NCI-H510A treated with DMSO at 0.1 percent for 48 hours (cell line): ENCODE measurements at places on chromosomes 3 and 15.

- no peak for DNase-seq
Measured at GRCh38 chr3:188008582-188009213, 145.3 kb upstream of the LPP start.

- DNase-seq: no peak
Measured at GRCh38 chr3:134809427-134810051, 14.5 kb downstream of the EPHB1 start.

DNA sequence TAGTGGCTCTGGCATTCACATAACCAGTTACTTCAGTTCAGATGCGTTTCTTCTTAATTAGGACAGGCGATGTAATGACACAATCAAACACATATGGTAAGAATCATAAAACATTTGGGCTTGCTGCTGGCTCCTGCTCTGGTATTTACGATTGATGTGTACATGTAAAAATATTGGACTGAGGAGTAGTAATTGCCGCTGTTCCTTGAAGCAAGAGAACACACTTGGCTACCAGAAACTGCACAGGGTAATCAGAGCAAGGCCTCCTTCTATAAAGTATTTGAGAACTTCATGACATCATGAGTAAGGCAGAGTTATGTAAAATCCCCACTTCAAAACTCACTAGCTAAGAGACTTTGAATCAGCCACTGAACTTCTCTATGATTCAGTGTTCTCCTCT lies 158.1 kb downstream of the SSR3 start:
- no peak for DNase-seq

- DNase-seq: no peak
Measured at GRCh38 chr3:38154625-38155255, 10.6 kb upstream of the OXSR1 start.

- no peak for DNase-seq
Measured at GRCh38 chr15:101353240-101353639, 58.2 kb upstream of the SNRPA1 start.

DNA sequence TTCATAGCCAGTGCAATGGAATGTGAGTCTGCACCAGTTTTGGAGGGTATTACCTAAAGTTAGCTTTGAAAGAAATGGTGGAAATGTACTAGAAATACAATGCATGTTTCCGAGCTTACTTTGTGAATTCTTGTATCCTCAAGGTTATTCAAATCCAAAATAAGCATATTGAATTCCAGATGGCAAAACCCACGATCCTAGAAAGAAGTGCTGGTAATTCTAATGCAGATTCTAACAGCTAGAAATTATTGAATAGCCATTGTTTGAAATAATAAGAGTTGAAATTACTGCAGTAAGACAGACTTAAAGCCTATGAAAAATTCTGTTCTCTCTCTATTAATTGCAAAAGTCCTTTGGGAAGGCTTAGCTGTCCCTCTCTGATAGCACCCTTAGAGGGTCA lies 258.4 kb downstream of the CHL1 start:
- no peak for DNase-seq

GRCh38 chr3:156795890-156796481 lies 30.2 kb upstream of the LEKR1 start:
- DNase-seq: no peak

DNA sequence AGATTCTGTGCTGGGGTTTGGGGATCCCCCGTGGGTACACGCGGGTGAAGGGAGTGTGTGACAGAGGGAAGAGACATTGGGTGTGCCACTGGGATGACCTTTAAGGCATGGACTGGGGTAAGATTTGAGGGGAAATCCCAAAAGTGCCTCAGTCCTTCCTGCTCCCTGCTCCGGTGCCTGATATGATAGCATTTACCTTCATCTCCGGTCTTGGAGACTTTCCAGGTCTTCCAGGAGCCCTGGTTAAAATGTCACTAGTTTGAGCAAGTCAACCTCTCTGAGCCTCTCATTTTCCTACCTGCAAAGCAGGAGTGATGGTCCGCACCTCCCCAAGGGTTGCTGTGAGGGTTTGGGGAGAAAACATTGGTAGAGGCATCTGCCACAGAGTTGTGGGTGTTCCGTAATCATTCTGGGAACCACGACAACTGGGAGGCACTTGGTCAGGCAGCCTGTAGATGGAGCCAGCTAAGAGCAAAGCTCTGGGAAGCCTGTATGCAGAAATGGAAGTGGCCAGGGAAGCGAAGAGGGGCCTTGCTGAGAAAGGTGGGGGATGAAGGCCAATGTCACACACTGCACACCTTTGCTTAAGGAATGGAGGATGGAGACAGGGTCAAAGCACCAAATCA lies 33.9 kb upstream of the KIF23 start:
- DNase-seq: no peak

DNA sequence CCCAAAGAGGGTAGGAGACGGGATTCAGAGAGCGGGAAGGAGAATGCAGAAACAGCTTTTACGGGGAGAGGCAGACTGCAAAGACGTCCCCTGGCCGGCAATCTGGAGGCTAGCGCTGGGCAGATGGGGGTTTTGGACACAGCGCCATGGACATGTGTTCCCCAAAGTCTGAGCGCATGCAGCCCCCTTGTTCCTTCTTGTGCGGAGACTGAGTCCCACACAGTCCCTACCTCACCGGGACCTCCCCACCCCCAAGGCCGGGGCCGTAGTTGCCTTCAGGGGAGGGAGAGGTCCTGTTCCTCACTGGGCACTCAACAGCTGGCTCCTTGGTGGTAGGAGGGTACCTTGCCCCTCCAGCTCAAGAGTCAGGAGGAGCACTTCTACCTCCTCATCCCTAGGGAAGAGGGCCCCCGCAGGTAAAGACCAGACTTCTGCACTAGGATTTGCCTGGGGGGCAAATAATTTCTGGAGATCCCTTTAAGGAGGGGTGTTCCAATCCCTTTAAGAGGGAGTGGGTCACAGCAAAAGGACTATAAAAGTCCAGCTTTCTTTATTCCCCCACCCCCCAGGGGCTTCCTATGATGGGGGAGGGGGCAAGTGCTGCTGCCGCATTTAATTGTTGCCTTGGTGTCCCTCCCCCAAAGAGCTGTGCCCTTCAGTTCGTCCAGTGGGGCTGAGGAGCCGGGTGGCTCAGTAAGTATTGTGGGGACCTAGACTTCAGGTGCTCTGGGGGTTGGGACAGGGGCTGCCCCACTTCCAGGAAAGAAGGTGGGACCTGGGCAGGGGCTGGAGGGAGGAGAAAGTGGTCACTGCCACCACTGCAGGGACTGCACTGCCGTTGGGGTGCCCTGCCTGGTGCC lies 3.6 kb upstream of the BAHD1 start:
- DNase-seq: no peak

GRCh38 chr3:179236669-179237301 lies 14.1 kb downstream of the KCNMB3 start:
- DNase-seq: no peak

GRCh38 chr15:80482696-80483095 lies 78.5 kb downstream of the ARNT2 start:
- DNase-seq: no peak

GRCh38 chr3:161251716-161252115 lies 30.6 kb downstream of the NMD3 start:
- no peak for DNase-seq

GRCh38 chr15:50884540-50884939 lies 23.9 kb upstream of the AP4E1 start:
- no peak for DNase-seq

DNA sequence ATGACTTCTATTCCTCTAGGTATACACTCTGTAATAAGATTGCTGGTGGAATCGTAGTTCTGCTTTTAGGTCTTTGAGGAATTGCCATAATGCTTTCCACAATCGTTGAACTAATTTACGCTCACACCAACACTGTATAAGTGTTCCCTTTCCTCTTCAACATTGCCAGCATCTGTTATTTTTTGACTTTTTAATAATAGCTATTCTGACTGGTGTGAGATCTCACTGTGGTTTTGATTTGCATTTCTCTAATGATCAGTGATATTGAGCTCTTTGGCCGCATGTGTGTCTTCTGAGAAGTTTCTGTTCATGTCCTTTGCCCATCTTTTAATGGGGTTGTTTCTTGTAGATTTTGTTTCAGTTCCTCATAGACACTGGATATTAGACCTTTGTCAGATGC lies 12.8 kb downstream of the NXPE3 start:
- DNase-seq: no peak

DNA sequence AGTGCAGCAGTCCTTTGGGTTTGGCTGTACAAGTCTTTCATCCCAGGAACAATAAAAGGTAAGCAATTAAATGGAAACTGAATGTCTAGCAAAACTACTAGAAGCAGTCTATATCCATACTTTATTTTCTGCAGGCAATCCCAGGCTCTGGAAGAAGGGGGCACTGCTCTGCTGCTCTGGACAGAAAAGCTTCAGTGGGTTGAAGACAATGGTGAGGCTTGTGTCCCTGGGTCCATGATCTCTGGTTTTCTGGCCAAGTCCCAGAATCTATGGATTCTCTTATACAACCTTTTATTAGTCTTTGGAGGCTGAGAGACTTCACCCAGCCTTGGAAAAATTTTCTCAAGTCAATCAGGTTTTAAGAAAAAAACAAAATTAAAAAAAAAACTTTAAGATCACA lies 35.6 kb downstream of the SCAP start:
- no peak for DNase-seq

- DNase-seq: no peak
Measured at GRCh38 chr15:80944818-80945217, 44.8 kb downstream of the MESD start.

DNA sequence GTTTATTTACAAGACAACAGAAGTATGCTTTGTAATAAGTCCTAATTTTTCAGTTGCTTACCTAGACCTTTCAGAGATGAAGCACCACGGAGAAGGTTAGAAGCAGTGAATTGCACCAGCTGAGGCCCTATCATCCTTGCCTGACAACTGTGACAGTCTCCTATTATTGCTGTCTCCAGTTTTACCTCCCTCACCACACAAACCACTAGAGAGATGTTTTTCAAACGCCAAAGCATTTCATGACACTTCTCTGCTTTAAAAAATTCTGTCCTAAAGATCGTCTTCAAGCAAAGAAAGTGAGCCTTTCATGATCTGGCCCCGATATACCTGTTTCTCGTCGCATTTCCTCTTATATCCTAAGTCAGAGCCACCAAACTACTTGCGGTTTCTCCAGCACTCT lies 72.3 kb upstream of the TSPAN3 start:
- no peak for DNase-seq

GRCh38 chr3:394775-395174 lies 198.2 kb downstream of the CHL1 start:
- no peak for DNase-seq

GRCh38 chr3:145911016-145911415 lies 250.0 kb downstream of the PLOD2 start:
- DNase-seq: no peak

GRCh38 chr3:130380398-130380797 lies 34.9 kb downstream of the COL6A5 start:
- DNase-seq: no peak

- peak; percentile 3 for DNase-seq
Measured at GRCh38 chr15:48031466-48031865, 89.3 kb upstream of the SLC24A5 start.

DNA sequence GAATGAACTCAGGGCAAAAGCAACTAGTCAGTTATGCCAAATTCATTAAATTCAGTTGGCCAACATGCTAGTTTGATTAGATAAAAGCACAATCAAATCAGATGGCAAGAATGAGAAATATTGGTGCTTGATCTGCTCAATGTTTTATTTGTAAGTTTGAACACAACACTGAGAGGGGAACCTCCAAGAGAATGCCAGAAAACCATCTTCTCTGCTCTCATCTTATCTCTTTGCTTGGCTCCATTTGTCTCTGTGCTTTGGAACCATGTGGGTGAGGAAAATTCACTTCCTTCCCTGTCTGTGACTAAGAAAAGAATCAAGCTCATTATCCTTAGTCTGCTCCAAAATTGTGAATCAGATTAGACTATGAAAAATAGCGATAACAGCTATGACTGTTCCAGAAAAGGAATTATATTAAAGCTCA lies 43.6 kb upstream of the DCBLD2 start:
- no peak for DNase-seq

DNA sequence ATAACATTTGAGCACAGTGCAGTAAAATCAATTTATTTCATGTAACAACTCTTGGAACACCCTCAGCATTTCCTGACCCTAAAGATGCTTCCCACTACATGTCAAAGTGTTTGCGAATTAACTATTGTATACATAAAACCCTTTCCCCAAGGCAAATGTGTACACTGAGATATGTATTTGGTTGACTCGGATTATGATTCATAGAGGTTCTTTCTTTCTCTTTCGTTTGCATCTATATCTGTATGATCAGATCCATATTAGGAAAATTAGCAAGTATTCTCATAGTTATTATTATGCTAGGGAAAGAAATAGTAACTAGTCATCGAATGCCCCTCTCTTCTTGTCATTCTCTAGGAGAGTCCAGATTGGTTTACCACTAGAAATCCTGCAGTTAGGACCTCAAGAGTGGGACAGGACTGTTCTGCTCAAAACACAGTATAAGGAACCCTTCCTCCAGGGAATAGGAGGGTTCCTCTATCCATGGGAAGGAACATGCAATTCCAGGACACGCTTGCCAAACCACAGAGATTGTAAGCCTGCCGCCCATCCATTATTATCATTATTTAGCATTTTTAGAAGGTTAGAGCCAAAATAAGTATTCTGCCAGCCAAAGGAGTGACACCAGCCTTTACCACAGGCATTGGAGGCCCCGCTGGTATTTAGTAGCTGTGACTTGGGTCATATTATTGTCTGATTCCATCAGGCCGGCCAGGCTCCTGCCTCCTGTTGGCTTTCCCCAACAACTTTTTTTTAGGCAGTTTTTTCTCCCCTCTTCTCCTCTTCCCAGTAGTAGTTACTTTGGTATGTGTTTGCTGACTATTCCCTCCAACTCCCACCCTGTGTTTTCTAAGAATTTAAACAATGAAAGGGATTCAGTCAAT lies 100.7 kb downstream of the GALK2 start:
- no peak for DNase-seq

- DNase-seq: no peak
Measured at GRCh38 chr3:134074001-134074789, 44.5 kb upstream of the SLCO2A1 start.

- peak; percentile 47 for DNase-seq
Measured at GRCh38 chr3:176097027-176097426, 1100.3 kb downstream of the TBL1XR1 start.

- no peak for DNase-seq
Measured at GRCh38 chr3:127426444-127427153, 138.8 kb upstream of the PRR20G start.

DNA sequence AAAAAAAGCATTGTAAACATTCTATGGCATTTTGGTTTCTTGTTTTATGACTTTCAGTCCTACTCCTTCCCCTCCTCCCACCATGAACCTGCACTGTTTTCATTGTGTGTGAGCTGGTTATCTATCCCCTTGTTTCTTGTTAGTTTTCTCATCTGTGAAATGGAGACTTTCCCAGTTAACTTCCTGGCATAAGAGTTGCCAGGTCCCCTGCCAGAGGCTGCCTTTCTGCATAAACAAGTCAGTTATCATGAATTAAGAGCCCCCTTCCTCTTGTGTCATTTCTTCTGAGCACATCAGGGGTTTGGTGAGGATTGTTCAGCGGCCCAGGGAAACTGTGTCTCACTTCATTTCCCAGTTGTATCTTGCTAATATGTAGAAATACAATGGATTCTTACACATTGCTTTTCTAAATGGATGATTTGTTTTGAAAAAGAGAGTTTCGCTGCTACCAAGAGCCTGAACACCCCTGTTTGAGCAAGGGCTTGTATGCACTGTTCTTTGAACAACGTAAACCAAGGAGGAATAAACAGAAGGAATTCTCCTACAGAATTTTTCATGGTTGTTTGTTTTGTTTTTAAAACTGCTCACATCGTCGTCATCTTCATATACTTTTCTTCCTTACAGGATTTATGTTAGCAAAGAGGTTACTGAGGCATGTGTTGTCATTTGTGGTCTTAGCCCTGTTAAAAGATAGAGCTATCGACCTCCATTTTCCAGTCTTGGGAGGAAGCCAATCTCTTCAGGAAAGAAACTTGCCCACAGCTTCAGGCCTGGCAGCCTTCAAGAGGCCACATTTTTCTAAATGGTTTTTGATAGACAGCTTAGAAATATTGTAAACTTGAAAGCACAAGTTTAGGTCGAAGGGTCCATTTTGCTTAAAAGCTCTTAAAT lies 144.6 kb upstream of the IL12A start:
- no peak for DNase-seq
